CD4-positive, alpha-beta T cell treated with Interleukin-17A for 4 hours (primary cell): ENCODE measurements at places on chromosomes 2 and 18.

- DNase-seq: no peak
Measured at GRCh38 chr2:64975232-64975821, 13.9 kb upstream of the SLC1A4 start.

GRCh38 chr2:63668000-63668399 lies 79.2 kb downstream of the MDH1 start:
- DNase-seq: no peak

- DNase-seq: no peak
Measured at GRCh38 chr2:232422051-232422450, 15.4 kb downstream of the ALPG start.

DNA sequence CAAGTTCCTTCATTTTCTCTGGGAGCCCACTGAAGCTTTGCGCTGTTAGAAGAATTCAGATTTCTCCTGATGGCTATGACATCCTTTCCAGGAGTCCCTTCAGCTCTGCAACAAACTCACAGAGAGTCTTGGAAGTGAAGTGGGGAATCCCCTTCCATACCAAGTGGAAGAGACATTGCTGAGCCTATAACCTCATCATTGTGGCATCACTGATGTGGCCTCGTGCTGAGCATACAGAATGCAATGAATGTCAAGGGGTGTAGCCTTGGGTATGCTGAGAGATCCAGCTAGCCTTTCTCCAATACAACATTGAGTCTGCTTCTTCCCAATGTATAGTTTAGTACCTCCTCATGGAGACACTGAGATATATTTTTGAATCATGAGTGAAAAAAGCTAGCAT lies 311.1 kb upstream of the RAB12 start:
- DNase-seq: no peak

DNA sequence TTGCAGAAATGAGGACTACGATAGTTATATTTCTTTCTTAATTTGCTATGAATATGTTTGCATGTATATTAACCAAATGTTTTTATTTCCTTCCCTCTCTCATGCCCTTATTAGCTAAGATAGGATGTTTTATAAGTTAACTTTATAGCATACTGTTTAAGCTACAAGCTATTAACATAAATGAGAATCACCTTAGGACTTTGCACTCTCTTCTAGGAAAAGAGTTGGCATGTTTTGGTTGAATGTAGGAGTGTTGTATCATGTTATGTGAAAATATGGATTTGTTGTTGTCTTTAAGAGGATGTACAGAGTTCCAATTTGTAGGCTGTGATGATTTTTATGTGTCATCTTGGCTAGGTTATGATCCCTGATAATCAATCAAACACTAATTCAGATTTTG lies 467.4 kb upstream of the SETBP1 start:
- no peak for DNase-seq

DNA sequence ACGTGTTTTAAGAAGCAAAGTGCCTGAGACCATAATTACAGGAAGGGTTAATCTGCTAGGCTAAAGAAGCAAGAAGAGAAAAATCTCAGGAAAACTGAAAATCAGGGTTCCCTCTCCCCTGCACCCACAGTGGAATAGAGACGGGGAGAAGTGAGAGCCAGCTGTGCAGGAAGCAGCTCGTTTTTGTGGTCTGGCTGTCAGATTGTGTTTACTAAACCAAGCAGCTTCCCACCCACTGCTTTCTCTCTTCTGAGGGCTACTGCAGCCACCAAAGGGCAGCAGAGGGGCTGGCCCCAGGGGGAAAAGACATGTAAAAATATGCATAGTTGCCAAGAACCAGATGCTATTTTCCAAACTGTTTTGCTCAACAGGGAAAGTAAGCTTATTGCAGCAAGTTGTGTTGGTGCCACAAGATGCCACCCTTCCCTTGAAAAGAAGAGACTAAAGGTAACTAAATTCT lies 72.6 kb upstream of the THUMPD2 start:
- DNase-seq: no peak

- no peak for DNase-seq
Measured at GRCh38 chr2:183490914-183491313, 366.7 kb downstream of the NUP35 start.

DNA sequence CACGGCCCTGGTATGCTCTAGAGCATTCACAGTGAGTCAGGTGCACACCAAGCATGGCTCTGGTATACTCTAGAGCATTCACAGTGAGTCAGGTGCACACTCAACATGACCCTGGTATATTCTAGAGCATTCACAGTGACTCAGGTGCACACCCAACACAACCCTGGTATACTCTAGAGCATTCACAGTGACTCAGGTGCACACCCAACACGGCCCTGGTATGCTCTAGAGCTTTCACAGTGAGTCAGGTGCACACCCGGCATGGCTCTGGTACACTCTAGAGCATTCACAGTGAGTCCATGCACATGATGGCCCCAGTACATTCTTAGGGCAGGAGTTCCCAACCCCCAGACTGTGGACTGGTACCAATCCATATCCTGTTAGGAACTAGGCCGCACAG lies 158.1 kb downstream of the EIPR1 start:
- DNase-seq: no peak

- DNase-seq: no peak
Measured at GRCh38 chr2:145593280-145593679, 1073.4 kb upstream of the ZEB2 start.
